SK-N-DZ (cell line): ENCODE measurements at places on chromosomes 2 and 18.

GRCh38 chr18:73006331-73006730 is 138.5 kb upstream of the NETO1 start:
- no peak for DNase-seq

DNA sequence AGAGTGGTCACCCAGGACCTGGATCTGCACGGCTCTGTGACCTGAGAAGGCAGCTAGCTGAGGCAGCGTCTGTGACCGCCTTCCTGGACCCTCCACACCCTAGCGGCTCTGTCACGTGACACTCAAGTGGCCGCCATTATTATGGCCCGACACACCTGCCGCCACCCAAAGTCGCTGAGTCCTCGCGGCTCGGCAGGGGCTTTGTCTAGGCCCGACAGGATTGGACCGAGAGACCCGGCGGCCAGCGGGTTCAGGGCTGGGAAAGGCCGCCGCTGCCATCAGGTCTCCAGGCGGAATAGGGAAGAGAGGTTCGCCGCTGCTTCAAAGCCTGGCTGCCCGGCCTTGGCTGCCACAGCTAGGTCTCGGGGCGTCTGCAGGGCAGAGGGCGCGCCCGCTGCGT is 1162.5 kb upstream of the LRRTM1 start:
- no peak for DNase-seq

- DNase-seq, result no peak
Observed at GRCh38 chr2:114507744-114508143, 65.3 kb downstream of the DPP10 start.

DNA sequence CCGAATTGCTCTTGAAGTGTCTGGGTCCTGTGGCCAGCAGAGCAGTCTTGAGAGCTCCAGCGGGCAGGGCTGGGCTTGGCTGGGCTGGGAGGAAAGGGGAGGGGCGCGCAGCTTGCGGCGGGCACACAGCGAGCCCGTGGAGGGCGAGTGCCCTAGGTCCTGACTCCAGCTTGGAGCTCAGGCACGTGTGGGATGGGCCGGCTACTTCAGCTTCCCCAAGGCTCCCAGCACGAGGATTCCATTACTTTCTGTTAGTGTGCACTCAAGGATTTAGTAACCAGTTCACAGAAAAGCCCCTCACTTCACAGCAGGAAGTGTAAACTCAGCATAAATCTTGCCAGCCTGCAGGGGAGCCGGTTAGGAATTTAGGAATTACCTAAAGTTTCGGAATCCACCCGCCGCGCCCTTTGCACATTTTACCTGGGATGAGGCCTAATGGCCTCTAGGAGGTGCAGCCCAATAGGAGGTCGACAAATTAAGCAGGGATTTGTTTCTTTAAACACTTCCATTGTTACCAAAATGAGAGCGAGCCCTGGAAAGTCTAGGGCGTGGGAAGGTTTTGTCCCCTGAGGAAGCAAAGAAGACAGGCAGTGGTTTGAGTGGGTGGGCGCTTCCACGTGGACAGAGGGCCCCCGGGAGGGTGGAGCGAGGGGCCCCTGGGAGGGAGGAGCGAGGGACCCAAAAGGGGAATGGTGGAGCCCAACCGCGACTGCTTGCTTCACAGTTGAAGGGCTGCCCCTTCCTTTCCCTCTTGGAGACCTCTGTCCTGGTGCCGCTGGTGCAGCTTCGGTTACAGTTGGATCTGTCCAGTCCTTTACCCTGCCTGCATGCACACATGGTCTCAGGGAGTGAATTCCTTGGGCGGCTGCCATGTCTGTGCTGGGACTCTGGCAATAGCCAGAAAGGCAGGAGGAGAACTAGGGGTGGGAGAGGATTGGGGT is 93.3 kb downstream of the CTAGE1 start:
- DNase-seq, result no peak

GRCh38 chr2:99066075-99066958 is 75.2 kb upstream of the C2orf15 start:
- DNase-seq, result peak; percentile 14
